ENCODE measurements at places on chromosomes 2 and 18. TPM values are rescaled to one million over a fixed set of nuclear protein-coding genes. Genes with fewer than 3 reads are reported as not detected.

GRCh38 chr2:207341804-207342203, 176.1 kb upstream of the KLF7 start:
- no peak for DNase-seq

DNA sequence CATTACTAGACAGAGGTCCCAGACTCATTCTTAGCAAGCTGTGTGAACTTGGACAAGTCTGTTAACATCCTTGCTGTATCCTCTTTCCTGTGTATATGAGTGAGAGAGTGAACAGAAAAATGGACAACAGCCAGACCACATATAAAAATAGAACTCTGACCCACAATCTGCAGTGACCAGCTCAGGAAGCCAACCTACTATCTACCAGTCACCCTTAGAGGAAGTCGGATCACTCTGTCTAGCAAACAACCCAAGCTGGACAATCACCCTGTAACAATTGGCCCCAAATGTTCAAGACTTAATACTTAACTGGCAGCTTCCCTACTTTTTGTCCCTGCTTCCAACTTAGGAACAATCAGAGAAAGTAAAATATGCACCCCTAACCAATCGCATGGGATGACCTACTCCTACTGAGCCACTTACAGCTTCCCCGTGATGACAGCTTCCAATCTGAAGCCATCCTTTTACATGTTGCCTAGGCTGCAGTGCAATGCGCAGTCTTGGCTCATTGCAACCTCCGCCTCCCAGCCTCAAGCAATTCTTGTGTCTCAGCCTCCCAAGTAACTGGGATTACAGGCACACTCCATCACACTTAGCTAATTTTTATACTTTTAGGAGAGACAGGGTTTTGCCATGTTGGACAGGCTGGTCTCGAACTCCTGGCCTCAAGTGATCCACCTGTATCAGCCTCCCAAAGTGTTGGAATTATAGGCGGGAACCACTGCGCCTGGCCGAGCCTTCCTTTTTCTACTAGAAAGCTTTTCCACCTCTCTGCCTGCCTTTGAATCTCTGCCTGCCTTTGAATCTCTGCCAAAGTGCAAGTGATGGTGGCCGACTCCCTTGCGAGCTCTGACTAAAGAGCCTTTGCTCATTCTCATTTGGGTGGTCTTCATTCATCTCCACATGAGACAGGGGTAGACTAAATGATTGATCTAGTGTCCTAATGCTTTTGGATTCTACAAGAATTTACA, 158.3 kb upstream of the NDUFV2 start:
- no peak for DNase-seq

DNA sequence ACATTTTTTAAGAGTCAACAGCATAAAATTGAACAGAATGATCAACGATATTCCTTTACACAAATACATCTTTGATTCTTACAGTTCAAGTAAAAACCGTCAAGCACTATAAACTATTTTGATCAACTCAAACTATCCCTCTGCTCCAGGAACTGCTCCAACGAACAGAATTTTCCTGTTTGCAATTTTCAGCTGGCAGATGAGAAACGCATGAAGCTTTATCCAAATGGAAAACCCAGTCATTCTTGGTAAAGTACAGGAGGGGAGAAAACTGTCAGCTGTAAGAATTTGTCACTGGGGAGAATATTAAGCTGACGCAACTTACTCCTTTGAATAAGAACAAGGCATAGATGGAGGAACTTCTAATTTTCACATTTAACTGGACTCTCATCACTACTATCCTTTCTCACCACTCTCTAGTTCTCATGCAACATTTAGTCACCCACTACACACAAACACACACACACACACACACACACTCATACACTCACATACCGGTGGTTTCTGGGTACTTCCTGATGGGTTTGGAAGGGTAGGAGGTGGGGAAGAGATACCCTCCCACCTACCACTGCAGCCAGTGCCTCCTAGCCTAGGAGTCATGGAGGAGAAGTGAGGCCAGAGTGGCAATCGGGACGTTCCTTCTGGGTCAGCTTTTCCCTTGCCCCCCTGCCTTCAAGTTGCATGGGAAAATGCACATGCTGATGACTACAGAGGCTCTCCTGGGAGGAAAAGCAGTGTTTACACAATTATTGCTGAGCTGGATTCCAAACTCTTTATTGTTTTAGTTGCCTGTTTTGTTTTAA, 54.0 kb upstream of the SPATS2L start:
- no peak for DNase-seq

GRCh38 chr2:58598171-58598570, 357.0 kb upstream of the FANCL start:
- no peak for DNase-seq

- no peak for DNase-seq
Measured at GRCh38 chr18:43651057-43651456, 373.8 kb upstream of the SYT4 start.

DNA sequence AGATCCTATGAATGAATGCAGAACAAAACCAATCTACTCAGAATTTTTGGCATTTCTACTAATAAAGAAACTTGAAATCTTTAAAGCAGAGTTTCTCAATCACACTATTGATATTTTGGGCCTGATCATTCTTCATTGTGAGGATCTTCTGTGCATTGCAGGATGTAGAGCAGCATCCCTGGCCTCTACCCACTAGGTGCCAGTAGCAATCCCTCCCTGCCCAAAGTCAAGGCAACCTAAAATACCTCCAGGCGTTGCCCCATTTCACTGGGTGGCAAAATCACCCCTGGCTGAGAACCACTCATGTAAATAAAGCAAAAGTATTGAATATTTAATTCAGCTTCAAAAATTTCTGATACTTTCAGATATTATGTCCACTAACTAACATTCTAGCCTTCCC, 213.0 kb downstream of the SP3 start:
- no peak for DNase-seq

- DNase-seq, result no peak
Measured at GRCh38 chr2:238942726-238943300, 94.9 kb downstream of the TWIST2 start.

DNA sequence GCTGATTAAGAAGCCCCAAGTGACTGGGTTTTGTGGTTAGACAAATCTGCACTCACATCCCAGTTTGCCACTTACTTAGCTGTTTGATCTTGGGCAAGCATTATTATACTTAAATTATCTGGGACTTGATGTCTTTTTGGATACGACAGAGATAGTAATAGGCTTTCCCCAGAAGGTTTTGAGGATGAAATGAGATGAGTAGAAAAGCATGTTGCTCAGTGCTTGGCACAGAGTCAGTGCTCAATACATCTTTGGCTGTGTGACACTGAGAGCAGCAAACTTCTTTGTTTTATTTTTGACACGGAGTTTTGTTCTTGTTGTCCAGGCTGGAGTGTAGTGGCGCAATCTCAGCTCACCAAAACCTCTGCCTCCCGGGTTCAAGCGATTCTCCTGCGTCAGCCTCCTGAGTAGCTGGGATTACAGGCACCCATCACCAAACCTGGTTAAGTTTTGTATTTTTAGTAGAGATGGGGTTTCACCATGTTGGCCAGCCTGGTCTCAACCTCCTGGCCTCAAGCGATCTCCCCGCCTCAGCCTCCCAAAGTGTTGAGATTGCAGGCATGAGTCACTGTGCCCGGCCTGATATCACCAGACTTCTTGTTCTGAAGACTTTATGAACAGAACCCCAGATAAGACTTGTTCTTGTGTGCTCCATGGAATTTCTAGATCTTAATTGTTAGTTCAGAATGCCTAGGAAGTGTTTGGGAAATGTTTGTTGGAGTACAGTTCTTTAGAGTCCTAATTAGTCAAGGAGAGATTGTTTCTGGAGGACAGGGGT, 521.2 kb downstream of the SLC4A3 start:
- no peak for DNase-seq

The STK11IP gene
- total RNA-seq, result 52.1 TPM

Data from transverse colon (tissue), 4 donors.